ENCODE measurements at places on chromosomes 7 and 10.

DNA sequence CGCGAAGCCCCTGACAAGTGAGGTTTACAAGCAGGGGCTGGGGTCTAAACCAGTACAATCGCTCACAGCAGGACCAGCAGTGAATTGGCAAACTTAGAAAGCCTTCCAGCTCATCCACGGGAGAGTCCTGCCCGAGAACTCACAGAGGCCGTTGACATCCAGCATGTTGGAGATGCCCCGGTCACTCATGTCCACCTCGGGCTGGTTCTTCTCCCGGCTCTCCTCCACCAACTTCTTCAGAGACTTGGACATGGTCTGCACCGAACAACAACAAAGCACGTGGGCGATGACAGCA is 447 bp downstream of the RSU1 start:
- peak; percentile 5 for DNase-seq

DNA sequence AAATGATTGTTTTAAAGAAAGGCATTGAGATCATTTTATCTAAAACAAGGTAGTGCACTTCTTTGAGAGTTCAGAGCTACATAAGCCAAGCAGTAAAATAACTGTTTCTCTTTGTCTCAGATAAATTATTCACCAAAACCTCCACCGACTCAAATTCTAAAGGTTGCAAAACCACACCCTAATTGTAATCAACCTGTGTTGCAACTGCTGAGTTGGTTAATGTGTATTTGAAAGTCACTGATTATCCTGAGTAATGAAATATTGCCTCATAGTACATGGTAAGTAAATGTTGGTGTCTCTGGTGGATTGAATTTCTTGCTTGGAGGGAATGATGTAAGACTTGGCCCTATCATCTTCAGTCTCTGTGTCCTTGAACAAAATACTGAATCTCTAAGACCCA is 35.9 kb upstream of the CYP2C9 start:
- no peak for DNase-seq

GRCh38 chr7:15462721-15463389 is 99.0 kb downstream of the AGMO start:
- DNase-seq, result no peak

DNA sequence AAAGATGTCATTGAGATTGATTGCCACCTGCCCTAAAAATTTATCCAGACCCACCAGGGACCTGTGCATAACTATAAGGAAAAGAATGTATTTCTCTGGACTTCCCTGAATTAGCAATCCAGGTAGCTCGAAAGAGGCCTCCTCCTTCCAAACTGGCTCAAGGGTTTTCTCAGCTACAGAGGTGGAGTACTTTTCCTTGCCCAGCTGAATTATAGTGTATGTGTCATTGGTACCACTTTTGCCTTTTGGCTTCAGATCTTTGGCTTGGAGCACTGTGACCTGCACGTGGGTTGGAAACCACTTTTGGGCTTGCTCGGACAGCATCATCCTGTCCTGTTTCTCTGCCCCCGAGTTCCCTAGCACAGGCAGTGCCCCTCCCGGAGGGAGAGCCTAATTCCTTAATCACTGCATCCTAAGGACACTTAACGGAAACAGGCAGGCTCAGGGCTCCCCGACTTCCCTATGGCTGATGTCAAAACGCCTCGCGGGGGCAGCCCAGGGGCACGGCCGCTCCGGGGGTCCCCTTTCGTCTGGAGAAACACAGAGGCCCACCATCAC is 825 bp downstream of the RAB11FIP2 start:
- DNase-seq, result peak; percentile 10

- no peak for DNase-seq
These were observed 8.4 kb upstream of the INMT start for GRCh38 chr7:30743371-30744074.
